ENCODE measurements at places on chromosomes 1 and 21.

- DNase-seq, result no peak
Observed at GRCh38 chr1:198850196-198850595, 211.4 kb downstream of the PTPRC start.

GRCh38 chr1:8094481-8095241 is 68.6 kb upstream of the ERRFI1 start:
- no peak for DNase-seq

GRCh38 chr1:154493276-154493675 is 8.7 kb upstream of the TDRD10 start:
- peak; percentile 85 for DNase-seq

GRCh38 chr1:229947968-229948367 is 119.1 kb upstream of the GALNT2 start:
- DNase-seq, result no peak

- DNase-seq, result no peak
Observed at GRCh38 chr1:66996018-66996682, 57.8 kb downstream of the SLC35D1 start.

DNA sequence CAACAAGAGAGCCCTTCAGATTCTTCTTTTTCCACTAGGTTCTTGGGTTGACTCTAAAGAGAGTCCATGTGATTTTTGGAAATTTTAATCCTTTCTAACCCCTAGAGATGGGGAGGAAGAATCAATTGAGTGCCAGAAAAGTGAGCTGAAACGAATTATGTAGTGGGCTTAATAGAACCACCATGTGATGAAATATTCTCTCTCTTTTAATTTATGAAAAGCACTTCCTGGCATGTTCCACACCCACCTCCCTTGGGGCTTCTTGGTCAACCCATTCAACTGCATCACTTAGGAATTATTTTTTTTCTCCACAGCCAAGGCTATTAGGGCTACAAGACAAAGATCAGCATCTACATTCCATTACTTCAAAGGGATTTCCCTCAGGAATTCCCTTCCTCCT is 79.6 kb downstream of the ZC3H11B start:
- no peak for DNase-seq

- DNase-seq, result peak; percentile 22
Observed at GRCh38 chr1:228500143-228500734, 13.1 kb downstream of the RNF187 start.

- peak; percentile 90 for DNase-seq
Observed at GRCh38 chr1:2049718-2050431, at the start of gene PRKCZ. PRKCZ (plus strand) TSS chr1:2050411; CDS start chr1:2050631, 220 bp downstream.

GRCh38 chr1:172442843-172443565 is 865 bp downstream of the PIGC start:
- DNase-seq, result no peak

DNA sequence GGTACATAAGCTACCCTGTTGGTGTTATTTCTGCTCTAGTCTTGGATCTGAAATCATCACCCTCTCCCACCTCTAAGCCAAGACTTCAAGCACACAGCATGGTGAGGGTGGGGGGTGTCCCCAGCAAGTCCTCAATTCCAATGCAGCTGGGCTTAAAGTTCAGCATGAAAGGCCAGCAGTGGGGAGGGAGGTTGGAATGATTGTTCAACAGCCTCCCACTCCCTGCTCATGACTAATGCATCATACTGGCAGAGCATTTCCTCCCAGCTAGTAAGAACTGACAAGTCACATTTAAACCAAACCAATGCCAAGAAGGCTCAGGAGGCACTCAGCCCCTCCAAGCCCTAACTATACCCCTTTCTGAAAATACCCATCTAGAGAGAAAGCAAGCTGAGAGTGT is 50.1 kb downstream of the TIAM1 start:
- no peak for DNase-seq

DNA sequence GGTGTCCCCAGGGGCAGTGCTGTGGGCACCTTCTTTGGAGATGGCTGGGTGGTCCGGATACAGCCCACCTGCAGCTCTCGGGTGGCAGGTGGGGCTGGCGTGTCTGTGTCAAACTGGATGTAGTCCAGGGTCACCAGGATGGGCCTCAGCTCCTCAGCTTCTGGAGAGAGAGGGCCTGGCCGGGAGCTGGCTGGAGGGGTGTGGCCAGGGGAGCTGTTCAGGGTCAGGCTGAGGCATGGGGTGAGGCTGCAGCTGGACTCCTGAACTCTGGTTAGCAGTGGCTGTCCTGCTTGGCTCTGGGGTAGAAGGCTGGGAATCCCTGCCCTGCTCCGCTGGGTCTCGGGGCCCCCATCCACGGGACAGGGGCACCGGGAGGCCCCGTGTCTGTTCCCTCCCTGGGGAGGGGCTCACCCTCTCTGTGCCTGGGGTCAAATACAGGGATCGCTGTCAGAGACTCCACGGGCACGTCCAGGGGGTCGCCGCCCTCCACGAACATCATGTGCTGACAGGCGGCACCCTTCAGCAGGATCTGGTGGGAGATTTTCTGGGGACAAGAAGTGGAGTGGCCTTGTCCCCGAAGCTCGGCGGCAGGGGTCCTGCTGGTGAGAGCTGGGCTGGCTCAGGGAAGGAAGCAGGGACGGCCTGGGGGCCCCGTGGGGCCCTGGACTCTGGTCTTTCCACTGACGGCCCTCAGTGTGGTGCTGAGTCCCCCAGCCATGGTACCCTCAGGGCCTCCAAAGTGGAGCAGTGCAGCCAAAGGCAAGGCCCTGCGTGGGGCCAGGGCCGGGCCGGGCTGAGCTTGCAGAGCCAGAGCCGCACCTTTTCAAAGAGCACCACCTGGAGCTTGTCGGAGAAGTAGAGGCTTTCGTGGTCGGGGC is 4.1 kb upstream of the TMEM52 start:
- DNase-seq, result no peak

DNA sequence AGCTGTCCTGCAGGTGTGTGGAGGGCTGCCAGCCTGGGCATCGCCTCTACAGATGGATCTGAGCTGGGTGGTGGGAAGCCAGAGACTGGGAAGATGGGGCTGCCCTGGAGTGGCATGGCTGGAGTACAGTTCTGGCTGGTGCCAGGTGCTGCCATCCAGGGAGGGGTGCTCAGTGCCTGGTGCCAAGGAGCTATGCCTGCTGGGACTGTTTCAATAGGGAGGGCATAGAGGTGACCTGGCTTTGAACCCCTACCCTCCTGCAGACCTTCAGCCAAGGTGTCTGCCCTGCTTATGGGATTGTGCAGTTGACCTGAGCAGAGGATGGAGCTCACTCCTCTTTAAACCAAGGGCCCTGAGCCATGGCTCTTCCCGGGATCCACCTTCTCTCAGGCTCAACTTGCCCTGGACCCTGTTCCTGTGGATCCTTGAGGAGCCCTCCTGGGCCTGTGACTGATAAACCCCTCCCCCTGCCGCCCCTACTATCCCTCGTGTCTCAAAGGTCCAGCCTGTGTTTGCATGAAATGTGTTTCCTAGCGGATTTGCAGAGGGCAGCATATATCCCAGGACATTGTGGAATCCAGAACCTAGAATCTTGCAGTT is 48.7 kb downstream of the PTPRU start:
- DNase-seq, result peak; percentile 58

DNA sequence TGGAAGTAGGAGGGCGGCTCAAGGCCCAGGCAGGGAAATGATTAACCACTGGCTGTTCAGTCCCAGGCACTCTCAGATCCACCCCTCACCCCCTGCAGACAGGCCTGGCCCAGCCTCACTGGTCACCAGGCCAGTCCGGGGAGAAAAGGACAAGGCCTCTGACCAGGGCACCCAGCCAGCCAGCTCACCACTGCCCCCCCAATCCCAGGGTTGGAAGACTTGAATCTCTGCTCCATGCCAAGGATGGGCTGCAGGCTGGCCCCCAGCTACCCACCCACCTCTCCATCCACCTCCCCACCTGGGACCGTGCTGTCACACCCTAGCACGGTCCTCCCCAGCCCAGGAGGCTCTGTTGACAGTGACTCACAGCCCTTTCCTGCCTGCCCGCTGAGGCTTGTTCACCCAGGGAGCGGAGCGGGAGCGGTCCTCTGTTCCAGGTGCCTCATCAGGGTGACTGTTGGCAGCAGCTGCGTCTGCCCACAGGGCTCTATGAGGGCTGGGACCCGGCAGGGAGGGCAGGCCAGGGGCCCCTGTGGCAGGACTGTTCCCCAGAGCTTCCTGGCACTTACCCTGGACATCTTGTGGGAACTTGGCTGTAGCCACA is 2.2 kb downstream of the LAD1 start:
- no peak for DNase-seq

GRCh38 chr1:214648801-214649200 is 45.8 kb downstream of the CENPF start:
- no peak for DNase-seq

GRCh38 chr1:61183471-61184039 is 101.2 kb downstream of the NFIA start:
- DNase-seq, result no peak

- no peak for DNase-seq
Observed at GRCh38 chr1:189212606-189213005, 1265.1 kb downstream of the BRINP3 start.

- no peak for DNase-seq
Observed at GRCh38 chr1:5408401-5408800, 583.8 kb downstream of the NPHP4 start.

GRCh38 chr1:167121375-167122120 is 27.7 kb downstream of the STYXL2 start:
- DNase-seq, result peak; percentile 81

DNA sequence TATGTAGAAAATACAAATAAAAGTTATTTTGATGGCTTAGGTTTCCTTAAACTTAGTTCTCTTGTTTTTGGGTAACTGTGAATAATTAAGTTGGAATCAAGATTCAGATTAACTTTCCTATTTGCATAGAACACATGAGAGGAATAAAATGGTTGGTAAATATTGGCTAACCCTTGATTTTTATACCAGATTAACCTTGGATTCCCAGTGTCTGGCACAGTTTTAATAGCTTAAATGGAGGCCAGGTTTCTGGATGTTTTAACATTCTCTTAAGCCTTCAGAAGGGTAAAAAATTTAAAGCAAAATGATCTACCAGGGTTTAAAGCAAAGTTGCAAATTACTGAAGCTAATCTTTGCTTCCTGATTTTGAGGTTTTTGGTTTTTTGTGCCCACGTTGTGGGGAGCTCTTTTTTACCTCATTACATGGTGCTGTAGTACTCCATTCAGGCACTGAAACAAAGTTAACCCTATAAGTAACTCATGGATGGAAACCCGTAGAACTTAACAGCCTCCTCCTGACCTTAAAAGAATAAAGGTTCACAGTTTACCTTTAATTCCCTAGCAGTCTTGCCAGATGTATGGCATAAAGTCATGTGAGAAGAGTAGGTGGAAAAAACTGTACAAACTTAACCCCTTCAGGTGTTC is 8.4 kb upstream of the SPATA1 start:
- DNase-seq, result no peak

DNA sequence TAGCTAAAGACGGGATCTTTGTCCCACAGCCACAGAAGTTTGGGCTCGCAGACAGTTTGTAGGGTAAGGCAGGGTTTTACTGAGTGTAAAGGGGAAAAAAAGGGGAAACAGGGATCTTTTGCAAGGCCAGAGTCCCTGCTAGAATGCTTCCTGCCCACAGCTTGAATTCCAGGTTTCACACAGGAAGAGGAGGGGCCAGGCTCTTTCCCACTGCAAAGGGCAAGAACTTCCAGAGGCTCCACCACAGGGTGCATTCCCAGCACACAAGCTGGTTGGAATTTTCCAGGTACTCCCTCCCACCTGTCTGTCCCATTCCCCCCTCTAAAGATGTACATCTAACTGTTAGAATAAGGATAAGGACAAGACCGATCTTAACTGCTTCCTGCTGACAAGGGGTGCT is 1126.9 kb downstream of the KCNT2 start:
- DNase-seq, result no peak

- no peak for DNase-seq
Observed at GRCh38 chr21:44021064-44021463, 9.0 kb downstream of the TRAPPC10 start.

GRCh38 chr1:25671929-25672328 is 55.3 kb downstream of the MAN1C1 start:
- peak; percentile 36 for DNase-seq

GRCh38 chr1:164228928-164229327 is 330.1 kb upstream of the PBX1 start:
- DNase-seq, result no peak

- DNase-seq, result no peak
Observed at GRCh38 chr1:17586172-17586964, 46.9 kb downstream of the ARHGEF10L start.

DNA sequence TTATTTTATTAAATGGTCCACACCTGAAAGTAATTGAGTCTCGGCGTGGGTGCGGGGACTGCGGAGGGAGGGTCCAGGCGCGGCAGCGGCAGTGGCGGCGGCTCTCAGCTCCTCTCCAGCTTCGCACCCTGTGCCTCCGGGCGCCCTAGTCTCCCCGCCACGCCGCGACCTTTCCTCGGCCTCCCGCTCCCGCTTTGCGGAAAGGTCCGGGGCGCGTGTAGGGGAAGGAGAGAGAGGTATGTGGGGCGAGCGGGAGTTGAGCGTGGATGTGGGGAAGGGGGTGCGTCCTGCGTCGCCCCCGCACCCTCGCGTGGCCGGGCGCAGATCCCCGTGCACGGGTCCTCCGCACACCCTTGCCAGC is 13.4 kb upstream of the ALX3 start:
- no peak for DNase-seq

All from cardiac septum (tissue), 1 donor.